ENCODE measurements at places on chromosomes 2 and 18.

- no peak for DNase-seq
Observed at GRCh38 chr2:200716386-200716785, 95.3 kb upstream of the BZW1 start.

GRCh38 chr2:204129591-204130294, 193.2 kb downstream of the ICOS start:
- no peak for DNase-seq

GRCh38 chr2:238220274-238220891, 16.9 kb upstream of the ILKAP start:
- DNase-seq: no peak

GRCh38 chr2:42054714-42055430, 7.1 kb downstream of the PKDCC start:
- DNase-seq: no peak

DNA sequence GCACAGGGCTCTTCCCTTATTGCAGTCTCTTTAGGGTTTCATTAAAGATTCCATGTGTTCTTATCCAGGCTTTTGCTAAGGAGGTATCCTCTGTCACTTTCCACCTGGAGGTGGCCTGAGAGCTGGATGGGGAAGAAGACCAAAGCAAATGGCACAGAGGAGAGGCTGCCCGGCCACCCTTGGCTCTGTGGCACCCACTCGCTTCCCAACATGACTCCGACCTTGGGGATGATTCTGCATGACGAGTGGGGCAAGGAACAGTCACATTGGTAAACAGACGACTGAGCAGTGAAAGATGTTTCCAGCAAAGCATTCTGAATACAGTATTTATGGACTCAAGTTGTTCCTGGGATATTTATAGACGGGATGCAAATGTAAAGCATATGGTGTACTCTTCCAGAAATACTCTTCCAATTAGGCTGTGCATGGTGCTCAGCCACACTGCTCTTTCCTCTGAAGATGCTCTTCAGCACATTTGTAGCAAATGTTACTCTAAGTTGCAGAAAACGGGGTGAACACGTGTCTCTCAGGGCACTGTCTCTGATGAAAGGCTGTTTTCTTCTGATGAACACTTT, 377.1 kb upstream of the HS6ST1 start:
- no peak for DNase-seq

- DNase-seq: no peak
Observed at GRCh38 chr2:239774933-239775622, 250.1 kb downstream of the NDUFA10 start.

GRCh38 chr2:184938221-184938985, 340.1 kb downstream of the ZNF804A start:
- no peak for DNase-seq

GRCh38 chr2:141941210-141941714, 189.6 kb downstream of the LRP1B start:
- DNase-seq: no peak

- no peak for DNase-seq
Observed at GRCh38 chr2:69634196-69634821, 9.2 kb downstream of the AAK1 start.

- DNase-seq: no peak
Observed at GRCh38 chr2:118847762-118848172, 319 bp upstream of the EN1 start.

DNA sequence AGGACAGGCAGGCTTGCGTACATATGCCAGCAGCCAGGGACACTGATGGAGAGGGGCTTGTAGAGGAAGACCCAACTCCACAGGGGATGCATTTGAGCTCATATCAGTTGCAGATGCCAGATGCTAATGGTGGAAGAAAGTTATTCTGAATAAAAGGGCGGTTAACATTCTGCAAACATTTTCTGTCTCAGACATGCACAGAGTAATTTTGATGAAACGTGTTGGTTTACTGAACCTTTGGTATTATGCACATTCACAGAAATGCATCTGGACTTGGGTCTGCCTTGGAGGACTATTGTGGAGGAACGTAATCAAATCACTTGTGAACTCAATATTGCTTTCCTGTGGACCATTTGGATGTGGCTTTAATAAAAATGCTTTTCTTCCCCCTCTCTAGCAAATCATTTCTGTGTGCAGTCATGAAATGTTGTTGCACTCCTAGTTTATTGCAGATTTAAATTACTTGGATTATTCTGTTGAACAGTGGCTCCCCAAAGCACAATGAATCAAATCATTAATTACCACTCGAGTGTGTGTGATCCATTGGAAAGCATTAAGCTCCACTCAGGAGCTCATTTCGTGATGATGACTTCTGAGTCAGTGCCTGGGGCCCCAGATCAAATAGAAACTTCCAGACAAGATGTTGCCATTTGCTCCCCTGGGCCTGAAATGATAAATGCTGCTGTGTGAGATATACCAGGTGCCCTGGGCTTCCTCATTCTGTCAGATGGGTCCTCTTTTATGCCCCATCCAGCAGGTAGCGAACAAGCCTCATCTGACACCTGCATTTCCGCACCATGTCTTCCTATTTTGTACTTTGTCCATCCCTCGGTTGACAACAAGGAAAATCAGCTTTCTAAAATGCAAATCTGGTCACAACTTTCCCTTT, 697.0 kb upstream of the HS6ST1 start:
- no peak for DNase-seq

GRCh38 chr2:200781616-200782015, 30.1 kb upstream of the BZW1 start:
- no peak for DNase-seq

- no peak for DNase-seq
Observed at GRCh38 chr18:21361307-21361880, 119.4 kb downstream of the GREB1L start.

DNA sequence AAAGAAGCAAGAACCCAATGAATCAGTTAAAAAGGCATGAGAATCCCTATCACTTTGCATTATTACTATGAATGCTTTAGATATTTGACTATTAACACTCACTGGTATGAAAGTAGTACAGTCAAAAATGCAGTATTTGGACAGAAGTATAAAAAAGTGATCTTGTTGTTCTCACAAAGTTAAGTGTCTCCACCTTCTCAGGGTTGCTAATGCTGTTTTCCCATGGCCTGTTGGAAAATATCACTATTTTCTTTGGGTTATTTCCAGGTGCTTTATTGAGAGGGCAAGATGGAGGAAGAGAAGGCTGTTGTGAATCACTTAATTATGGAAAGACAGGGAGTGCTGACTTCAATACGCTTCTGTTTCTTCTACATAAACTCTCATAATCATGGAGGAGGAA, 13.6 kb upstream of the CREB1 start:
- DNase-seq: no peak

GRCh38 chr2:165280356-165280755, 41.1 kb downstream of the SCN2A start:
- DNase-seq: no peak

DNA sequence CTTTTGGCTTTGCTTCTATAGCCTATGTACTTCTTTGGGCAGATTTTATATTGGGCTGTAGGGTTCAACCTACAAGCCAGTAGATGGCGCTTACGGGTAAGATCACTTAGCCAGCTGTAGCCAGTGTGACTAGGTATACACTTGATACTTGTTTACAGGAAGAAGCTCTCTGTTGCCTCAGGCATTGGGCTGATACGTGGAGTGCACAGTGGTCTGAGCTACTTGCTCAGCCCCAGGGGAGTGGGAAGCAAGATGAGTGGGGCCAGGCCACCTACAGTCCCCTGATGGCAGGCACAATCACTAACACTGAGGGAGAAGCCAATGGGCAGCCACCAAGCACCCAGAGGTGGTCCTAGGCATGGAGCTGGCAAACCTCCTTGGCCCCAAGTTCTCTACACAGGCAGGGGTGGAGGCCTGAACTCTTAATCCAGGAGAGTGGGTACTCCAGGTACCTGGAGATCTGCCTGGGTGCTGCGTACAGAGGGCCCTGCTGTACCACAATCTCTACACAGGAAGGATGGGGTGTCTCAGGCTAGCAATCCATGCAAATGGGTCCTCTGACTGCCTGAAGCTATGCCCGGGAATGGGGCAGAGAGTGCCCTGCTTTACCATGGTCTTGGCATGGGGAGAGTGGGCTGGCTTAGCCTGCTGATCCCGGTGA, 122.2 kb downstream of the NCOA1 start:
- peak; percentile 5 for DNase-seq

GRCh38 chr2:114259389-114259788, 183.1 kb upstream of the DPP10 start:
- no peak for DNase-seq

GRCh38 chr2:65326276-65326675, 98.6 kb downstream of the ACTR2 start:
- no peak for DNase-seq

GRCh38 chr2:66185497-66186054, 249.3 kb upstream of the MEIS1 start:
- DNase-seq: no peak

DNA sequence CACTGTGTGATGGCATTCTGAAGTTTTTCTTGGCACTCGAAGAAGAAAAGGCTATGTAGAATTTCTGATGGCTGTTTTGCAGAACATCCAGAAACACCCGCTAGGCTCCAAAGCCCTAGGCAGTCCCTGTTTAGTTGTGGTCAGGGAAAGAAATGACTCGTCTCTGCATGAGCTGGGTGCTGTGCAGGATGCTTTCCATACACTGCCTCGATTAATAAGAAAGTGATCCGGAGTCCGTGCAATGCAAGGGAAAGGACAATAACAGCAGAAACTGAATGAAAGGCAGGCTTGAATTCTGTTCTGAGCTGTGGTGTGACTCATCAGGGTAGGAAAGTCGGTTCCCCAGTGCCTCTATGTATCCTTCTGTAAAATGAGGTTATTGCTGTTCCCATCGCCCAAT, 18.7 kb downstream of the MAPRE3 start:
- DNase-seq: no peak

DNA sequence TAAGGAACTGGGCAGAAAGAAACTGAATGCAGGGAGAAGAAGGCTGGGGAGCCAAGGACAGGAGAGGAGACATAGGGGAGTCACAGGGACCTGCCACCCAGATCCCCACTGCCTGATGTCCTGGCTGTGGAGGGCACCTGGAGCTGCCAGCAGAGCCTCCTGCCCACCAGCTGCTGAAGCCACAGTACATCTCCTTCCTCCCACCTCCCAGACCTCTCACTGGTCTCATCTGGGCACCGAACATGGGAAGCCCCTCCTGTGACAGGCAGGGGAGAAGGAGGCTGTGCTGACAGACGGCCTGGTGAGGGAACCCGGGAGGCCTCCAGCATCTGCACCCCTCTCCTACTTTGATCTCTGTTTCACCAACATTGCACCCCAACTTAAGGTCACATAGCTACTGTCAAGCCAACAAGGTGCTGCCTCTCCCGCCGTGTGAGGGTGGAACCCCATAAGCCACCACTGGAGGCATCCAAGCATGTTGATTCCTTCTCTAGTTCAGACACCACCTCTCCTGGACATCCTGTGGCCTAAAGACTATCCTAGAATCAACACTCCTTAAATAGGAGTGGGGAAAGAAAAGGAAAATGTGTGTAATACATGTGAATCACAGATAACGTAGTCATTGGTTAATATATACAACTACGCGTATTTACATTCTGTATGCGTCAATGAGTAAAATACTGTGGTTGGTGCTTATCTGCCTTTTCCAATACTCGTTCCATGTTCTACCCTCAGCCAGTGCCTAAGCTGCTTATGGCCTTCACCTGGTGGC, 3.5 kb upstream of the RNPEPL1 start:
- DNase-seq: no peak

DNA sequence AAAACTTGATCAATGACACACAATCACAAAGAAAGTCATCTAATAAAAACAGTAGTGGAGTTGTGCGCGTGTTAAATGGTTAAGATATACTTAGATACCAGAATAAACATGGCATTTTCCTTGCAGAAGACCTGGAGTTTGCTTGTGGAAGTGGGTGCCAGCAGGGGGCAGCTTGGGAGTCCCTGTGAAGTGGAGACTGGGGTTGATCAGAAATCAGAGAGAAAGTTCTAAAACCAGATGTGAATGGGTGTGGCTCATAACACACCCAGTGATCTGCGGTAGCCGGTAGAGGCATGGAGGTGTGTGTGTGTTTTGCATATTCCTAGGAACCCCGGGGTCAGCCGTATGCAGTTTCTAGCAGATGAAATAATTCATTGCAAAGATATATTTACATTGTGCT, 300.1 kb upstream of the TRIB2 start:
- DNase-seq: peak; percentile 37

DNA sequence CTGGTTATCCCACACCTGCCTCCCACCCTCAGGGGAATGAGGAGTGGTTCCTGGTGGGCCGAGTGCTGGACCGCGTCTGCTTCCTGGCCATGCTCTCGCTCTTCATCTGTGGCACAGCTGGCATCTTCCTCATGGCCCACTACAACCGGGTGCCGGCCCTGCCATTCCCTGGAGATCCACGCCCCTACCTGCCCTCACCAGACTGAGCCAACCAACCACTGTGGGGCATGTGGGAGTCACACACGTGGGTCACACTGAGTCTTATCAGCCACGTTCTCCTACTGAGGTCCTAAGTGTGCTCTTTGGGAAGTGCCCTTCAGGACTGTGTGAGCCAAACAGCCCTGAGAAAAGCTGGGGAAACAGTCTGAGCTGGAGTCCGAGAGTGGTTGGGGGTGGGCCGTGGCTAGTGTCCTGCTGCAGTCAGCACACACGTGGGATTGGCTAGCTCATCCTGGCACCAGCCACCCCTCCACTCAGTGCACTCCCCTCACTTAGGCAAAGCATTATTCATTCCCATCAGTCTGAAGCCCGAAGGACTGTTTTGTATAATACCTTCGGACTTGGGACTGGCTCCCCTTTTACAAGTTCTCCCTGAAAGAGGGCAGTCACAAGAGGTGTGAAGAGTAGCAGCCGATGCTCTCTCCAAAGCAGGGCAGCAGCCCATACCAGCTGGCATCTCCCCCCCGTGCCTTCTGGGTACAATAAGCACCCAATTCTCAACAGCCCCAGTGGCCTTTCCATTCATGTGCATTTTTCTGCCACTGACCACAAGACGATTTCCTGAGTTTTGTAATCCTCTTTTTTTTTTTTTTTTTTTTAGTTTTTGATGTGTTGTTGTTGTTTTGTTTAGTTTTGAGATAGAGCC, 4.6 kb downstream of the TIGD1 start:
- DNase-seq: no peak

DNA sequence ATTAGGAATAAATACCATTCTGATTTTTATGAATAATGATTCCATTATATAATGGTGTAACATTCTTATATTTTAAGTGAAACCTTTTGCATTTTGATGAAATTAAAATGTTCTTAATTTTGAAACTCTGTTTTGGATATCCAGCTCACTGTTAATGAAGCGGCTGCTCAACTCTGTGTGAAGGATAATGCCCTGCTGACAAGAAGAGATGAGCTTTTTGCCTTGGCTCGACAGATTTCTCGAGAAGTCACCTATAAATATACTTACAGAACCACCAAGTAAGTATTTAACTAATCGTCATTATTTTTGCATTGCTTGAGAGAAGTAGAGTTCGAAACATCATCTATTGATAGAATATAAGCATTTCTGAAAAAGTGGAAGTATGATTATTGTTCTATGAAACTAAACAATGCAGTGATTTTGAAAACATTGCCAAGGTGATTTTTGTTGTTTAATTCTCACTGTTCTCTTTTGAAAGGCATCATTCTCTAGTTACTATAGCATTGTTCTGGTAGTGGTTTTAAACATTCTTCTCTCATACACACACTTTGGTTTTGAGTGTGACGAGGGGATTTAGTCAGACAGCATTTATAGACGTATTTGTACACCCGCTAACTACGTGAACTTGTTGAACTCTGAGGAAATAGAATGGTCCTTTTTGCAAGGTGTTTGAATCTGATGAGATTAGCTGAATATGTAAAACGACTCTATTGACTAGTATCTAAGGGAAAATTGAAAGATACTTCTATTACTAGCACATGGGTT, 21.5 kb downstream of the NAB1 start:
- no peak for DNase-seq

- no peak for DNase-seq
Observed at GRCh38 chr2:189763908-189764661, 1.5 kb upstream of the OSGEPL1 start.

All from stimulated activated CD8-positive, alpha-beta memory T cell treated with anti-CD3 and anti-CD28 coated beads, Interleukin-12 subunit alpha, Interleukin-12 subunit beta, amount 100 ng/mL, for 1 hour (primary cell).